Caco-2 (cell line): ENCODE measurements at places on chromosomes 6 and 20.

DNA sequence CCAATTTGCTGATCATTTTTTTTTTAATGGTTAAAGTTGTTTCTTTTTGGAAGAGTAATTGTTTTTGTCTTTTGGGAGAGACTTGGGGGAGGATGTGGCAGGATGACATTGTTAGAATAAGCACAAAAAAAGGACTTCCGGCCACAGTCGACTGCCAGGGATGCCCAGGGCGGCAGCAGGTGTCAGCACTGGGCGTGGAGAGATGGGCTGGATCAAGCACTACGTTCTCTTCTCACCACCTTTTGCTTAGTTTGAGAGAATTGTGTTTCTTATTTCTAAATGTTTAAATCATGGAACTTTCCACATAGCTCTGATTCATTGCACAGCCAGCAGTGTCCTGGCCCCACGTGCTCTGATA lies 104.6 kb upstream of the FRMD1 start:
- no peak for DNase-seq

DNA sequence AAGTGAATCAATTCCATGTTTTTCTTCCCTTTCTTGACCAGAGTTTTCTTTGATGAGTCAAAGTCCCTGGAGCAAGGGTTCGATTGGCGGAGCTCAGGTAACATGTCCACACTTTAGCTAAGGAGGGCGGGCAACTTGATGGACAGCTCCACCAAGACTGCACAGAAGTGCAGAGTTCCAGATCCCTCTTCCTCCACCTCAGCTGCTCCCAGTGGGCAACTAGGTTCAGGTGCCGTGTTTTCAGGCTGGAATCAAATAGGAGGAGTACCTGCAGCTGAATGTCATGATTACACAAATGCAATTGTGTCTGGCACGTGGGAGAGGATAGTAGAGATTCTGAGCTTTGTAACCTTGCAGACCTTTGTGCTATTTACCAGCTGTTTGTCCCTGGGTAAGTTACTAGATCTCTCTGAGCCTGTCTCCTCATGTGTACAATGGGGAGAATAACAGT lies 1.9 kb upstream of the ELMO2 start:
- DNase-seq = no peak

- DNase-seq = no peak
Observed at GRCh38 chr20:10619427-10619826, 54.4 kb downstream of the JAG1 start.

GRCh38 chr20:10924644-10925201 lies 250.9 kb upstream of the JAG1 start:
- peak; percentile 43 for DNase-seq

GRCh38 chr20:48453477-48454093 lies 374.2 kb downstream of the PREX1 start:
- no peak for DNase-seq

DNA sequence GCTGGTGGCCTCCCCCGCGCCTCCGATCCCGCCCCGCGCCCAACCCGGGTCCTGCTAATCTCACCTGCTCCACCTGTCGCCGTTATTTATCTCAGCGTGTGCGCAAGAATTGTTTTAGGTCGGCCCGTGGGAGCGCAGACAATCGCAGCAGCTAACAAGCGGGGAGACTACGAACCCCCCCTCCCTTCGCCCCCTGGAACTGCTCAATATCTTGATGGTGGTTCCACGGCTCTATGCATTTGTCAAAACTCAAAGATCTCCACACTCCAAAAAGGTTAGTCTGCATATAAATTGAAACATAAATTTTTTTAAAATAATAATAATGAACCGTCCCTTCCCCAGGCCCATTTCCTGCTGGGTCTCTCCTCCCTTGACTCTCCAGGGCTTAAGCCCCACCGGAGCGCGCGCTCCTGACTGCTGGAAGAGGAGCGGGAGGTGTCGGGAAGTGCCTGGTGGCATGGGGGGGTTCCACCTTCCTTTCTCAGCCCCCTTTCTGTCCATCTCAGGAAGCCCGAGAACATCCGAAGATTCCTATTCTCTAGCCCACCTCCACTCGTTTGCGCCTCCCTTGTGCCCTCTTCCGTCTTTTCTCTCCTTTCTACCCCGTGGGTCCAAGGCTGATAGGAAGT lies 1.6 kb upstream of the MDGA1 start:
- no peak for DNase-seq

- DNase-seq = no peak
Observed at GRCh38 chr20:42041000-42041565, 422.9 kb upstream of the CHD6 start.

- no peak for DNase-seq
Observed at GRCh38 chr6:34063651-34064050, 82.2 kb downstream of the GRM4 start.

GRCh38 chr6:133967347-133967746 lies 14.3 kb downstream of the TBPL1 start:
- DNase-seq = no peak

DNA sequence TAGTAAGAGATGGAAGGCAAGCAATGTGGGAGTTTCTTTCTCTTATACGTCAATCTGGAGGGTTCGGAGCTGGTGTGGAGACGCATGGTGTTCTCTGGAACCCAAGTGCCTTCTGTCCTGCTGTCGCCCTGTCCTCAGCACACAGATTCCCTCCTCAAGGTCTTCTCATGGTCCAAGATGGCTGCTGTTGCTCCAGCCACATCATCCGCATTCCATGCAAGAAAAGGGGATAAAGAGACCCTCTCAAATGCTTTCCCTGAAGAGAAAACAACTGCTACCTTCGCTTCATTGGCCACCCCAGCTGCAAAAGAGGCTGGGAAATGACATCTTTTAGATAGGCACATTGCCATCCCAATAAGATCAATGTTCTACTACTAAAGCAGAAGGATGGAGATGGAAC lies 151.2 kb downstream of the ANKRD60 start:
- peak; percentile 25 for DNase-seq

DNA sequence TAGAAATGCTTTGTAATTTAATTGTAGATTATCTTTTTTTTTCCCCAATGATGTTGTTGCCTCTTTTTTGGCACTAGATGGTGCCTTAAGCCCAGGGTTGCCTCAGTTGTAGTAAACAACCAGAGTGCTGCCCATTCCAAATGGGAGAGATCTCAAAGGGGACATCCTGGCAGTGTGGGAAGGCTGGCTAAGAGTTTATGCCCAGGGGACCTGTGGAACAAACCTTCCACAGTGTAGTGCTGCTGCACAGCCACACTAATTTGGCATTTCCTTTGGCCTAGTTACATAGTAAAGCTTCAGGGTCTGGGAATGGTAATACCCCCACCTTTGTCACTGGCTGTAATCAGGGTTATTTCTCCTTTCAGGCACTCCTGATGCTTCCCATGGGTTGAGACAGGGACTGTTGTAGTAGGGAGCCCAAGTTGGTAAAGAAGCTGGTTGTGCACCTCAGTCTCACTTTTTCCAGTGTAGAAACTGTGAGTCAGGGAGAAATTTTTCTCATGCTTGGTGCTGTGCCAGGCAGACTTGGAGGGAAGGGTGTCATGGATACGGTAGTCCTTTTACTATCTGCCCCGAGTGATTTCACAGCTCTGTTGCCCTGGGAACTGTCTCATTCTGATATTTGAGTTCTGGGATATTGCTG lies 177.8 kb upstream of the ECI2 start:
- DNase-seq = no peak

DNA sequence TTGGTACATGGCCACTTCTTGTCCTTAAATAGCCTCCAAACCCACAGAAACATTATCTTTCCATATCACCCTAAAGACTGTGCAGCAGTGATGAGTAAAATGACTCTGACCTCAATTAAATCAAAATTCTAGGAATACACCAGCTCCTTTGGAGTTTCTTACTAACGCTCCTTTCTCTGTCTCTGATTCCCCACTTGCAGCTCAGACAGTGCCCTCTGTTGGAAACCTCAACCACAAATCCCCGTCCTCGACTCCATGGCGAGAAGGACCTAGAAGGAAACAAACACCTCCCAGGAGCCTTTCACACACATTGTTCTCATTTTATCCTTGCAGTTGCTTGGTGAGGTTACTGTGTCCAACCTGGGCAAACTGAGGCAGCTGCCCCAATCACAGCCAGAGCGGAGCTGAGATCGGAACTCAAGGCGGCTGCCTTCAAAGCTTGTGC lies 17.7 kb upstream of the PARD6B start:
- peak; percentile 80 for DNase-seq

DNA sequence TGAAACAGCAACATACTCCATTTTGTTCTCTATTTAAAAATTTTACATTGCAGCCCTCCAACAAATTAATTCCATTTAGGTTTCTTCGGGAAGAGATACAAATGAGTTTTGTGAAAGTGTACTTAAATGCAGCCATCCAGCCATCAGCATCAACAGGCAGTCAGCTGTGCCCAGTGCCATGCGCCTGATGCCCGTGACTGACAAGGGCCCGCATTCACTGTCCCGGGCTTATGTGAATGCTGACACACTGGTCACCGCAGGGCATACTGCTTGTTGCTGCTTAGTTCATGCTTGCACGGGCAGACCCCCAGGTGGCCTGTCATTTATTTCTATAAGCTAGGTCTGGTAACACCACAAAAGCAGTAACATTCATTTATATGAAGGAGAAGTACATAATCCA lies 224.9 kb upstream of the QKI start:
- DNase-seq = no peak

DNA sequence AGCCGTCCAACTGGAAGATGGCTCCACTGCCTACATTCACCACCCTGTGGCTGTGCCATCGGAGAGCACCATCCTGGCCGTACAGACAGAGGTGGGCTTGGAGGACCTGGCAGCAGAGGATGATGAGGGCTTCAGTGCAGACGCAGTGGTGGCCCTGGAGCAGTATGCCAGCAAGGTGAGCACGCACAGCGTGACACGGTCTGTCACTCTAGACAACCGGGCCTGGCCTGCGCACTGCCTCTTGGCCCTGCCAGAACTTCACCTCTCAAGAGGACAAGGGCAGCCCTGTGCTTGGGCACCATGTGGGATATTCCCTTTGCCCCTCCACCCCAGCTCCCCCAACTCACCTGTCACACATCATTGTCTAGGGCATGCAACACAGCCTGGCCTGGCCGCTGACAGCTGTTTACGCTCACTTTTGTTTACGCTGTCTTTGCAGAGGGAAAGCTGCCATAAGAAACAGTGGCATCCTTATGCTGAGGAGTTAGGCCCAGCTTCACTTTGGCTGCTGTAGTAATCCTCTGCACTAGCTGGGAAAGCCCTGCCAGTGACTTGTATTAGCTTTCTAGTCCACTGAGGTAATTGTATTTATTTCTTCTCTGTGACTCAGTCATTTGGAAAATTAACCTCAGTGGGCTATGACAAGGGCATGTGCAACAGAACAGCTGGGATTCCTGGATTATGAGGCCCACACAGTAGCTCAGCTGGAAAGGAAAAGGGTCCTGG lies 9.8 kb upstream of the DEF6 start:
- no peak for DNase-seq

GRCh38 chr6:52871621-52872020 lies 31.0 kb upstream of the GSTA5 start:
- no peak for DNase-seq

- DNase-seq = no peak
Observed at GRCh38 chr6:34585512-34586061, 29.5 kb upstream of the SPDEF start.

DNA sequence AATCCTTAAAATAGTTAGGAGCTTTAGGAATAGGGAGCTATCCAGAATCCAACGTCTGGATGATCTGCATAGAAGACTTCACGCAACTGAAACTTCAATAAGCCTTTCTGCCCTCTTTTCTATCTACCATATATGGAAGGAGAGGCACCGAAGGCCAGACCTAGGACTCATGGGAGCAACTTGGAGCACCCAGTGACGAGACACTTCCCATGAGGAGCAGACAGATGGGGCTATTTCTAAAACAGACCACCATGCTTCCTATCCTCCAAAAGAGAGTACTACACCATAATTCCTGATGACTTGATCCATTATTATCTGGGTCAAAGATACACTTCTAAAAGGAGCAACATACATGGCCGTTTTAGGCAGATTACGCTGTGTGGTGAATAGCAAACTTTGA lies 6.0 kb downstream of the RPP40 start:
- DNase-seq = no peak

DNA sequence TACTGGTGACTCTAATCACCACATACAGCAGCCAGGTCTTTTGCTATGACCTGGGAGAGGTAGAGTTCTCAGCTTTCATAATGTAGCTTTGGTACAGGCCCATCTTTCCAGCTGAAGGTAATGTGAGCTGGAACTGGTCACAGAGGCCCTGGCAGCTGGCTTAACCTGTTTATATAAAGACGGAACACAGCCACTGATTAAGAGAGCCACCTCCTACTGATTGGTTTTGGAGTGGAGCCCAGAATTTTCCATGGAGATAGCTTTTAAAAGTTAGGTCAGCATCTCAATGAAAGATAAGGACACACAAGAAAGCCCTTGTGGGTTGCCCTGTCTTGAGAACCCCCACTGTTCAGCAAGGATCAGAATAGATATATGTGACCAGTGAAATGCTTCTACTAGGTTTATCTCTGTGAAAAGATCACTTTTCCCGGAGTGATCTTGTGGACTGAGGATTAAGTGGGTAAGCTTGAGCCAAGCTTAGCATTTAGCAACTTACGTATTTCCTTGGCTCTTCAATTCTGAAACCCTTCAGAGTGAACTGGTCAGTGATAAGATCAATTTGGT lies 213.7 kb upstream of the CITED2 start:
- peak; percentile 30 for DNase-seq

DNA sequence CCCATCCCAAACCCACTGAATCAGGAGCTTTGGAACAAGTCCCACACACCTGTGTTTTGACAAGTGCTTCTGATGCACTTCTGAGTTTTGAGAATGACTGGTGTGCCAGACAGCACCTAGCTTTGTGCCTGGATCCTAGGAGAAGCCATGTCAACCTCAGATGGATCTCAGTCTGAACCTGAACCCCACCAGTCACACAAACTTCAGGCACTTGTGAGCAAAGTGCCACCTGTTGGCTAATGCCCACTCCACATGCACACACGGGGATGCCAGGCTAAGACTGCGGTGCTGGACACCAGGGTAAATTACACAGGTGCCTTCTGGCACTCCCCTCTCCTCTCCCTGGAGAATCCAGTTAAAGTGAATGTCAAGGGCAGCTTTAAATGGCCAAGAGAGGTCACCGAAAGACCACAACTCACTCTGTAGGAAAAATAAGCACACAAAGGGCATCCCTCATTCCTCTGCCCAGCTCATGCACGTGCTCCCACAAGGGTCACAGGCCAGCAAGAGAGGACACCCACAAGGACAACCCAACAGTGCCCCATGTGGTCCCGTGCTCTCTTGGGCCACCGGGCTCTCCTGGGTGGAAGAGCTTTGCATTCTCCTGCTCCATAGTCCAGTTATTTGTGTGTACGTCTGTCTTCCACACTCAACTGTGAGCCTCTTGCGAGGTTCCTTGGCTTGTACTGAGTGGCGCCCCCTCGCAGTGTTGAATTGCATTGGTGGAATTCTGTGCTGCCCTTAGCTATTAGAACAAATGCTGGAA lies 45.6 kb downstream of the TAF8 start:
- DNase-seq = peak; percentile 50

- DNase-seq = no peak
Observed at GRCh38 chr6:155264693-155265320, 994 bp downstream of the CLDN20 start.

- no peak for DNase-seq
Observed at GRCh38 chr20:44008806-44009678, 94.4 kb downstream of the TOX2 start.

DNA sequence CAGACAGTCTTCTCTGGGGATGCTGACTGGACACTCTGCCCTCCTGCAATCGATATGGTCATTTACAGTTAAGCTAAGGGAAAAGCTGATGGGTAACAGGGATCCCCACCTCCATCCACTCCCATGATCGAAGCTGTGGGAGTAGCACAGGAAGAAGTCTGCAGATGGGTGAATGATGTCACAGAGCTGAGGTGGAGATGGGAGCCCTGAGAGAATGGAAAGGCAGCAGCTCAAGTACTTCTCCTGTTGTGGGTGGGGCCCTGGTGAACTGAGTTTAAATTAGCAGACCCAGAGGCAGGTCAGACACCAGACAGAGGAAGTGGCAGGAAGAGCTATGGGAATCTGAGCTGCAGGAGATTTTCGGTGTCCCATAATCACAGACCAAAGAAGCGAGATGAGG lies 29.0 kb downstream of the HDGFL1 start:
- no peak for DNase-seq
